NCI-H82 (cell line): ENCODE measurements at places on chromosomes 16 and 17.

GRCh38 chr16:84613408-84614072 lies 4.3 kb downstream of the COTL1 start:
- no peak for DNase-seq

DNA sequence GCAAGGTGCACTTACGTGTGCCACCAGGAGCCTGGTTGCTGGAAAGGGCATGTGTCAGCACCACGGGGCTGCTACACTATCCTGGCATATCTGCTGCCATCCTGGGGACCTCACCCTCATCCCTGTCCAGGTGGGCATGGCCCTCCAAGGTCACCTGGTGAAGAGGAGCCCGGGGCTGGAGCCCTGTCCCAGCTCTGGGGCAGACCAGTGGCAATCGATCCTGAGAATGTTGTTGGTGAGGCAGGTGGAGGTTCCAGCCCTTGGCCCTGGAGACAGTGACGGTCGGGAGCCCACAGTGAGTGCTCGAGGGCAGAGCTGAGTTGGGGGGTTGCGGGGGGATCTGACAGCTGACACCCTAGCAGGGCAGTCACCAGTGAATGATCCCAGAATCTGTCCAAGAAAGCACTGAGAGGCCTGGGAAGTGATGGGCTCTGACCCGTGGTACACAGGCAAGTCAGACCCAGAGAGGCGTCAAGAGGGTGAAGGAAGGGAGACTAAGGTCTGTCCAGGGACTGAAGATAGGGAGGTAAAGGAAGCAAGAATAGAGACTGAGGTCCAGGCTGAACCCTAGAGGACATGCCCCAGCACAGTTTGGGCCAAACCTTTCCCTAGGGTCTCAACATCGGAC lies 17.6 kb downstream of the POLR3K start:
- DNase-seq = no peak

DNA sequence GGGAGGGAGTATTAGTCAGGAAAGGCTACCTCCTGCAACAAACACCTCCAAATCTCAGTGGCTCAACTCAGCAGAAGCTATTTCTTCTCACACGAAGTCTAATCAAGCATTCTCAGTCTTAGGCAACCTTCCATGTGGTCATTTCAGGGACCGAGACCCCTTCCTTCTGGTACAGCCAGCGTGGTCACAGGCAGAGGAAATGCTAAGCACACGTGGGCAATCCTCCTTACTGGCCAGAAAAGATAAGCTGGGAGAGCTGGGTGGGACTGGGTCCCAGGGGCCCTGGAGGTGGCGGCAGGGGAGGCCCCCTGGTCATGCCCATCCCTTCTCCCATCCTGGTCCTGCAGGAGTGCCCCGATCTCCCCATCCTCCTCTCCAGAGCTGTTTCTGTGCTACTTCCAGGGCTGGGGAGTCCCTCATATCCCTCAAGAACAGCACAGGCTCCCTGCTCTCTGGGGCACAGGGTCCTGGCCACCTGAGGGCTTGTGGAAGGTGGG lies 5.7 kb upstream of the CX3CL1 start:
- DNase-seq = no peak

- peak; percentile 30 for DNase-seq
These were observed 9.3 kb downstream of the ABCA5 start for GRCh38 chr17:69317625-69318024.

DNA sequence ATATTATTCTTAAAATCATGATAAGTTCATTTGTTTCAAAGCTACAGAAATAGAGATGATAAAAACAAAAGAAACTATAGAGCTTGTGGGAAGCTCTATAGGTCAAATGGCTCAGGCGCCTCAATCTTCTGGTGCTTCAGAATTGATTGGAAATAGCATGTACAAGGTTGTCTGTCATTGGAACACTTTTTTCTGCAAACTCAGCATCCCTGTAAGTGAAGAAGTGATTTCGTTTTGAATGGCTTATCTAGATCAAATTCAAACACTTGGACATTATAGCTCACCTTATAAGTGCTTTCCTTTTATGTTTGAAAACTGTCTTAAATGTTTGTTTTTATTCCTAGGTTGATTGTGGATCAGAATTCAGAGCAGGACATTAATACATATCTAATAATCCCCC lies 103.7 kb downstream of the SKAP1 start:
- DNase-seq = no peak
